Mononuclear cell (primary cell): ENCODE measurements at places on chromosomes 5 and 9. TPM values are rescaled to one million over a fixed set of nuclear protein-coding genes. Genes with fewer than 3 reads are reported as not detected.

PCDHA13 gene
- not detected for total RNA-seq

KIF20A gene
- total RNA-seq = 0.42 TPM

C9orf153 gene
- total RNA-seq = 1.9 TPM

EGFL7 gene
- 2.1 TPM for total RNA-seq

SPATA24 gene
- 1.3 TPM for total RNA-seq

STPG3 gene
- not detected for total RNA-seq

FOCAD gene
- 19.0 TPM for total RNA-seq

PCDHGA4 gene
- total RNA-seq = 0.21 TPM

S1PR3 gene
- total RNA-seq = 7.8 TPM
